ENCODE measurements at places on chromosomes 11 and 22. TPM values are rescaled to one million over a fixed set of nuclear protein-coding genes. Genes with fewer than 3 reads are reported as not detected.

DNA sequence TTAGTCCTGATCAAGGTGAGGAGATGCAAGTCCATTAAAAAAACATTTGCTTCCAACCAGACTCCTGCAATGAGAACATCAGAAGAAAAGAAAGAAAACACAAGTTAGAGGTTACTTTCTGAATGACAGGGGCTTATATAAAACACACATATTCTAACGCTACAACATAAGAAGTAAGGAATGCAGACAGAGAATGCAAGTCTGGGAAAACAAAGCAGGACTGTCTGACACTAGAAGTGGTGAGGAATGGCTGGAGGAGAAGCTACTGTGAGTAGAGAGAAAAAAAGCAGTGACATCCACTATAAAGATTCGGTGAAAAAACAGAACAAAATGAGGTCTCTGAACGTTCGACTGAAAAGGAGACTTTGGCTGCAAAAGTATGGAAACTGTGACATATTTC lies 12.3 kb downstream of the TMEM216 start:
- no peak overlapping the region for H3K4me3 ChIP-seq
- peak overlapping the region; percentile 54 for H3K27ac ChIP-seq
- DNase-seq: no peak

DNA sequence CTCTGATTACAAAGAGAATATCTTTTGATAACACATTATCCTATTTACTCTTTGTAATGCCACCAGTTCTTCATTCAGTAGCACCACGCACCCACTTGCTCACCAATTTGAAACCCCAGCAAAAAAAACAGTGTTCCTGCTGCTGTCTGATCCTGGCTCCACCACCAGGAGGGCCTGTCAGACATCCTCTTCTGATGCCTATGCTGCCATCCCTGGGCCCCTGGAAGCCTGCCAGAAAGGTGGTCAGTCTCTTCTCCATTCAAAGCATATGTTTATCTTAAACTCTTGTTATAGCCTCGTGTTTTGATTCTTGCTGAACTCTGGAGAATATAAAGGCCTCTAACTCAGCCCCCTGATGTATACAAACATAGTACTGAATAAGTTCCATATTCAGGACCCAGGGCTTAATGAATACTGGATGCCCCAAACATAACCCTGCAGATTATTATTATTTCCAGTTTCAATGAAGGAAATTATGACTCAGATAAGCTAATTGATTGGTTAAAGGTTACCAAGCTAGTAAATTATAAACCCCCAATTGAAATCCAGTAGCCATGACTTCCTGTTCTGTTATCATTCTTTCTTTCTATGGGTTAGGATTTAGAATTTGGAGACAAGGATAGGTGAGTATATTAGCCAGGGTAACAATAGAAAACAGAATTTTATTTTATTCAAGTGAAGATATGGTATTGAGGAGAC lies 116.7 kb downstream of the NTM start:
- DNase-seq: no peak
- H3K36me3 ChIP-seq: no peaks in the 10 kb centered on the region
- H3K4me3 ChIP-seq: no peak overlapping the region
- H3K4me1 ChIP-seq: no peaks in the 10 kb centered on the region

- peaks cover 3% of the 10 kb centered on the region for H3K36me3 ChIP-seq
- DNase-seq: no peak
- peak overlapping the region; percentile 79 for H3K27ac ChIP-seq
- no peaks in the 10 kb centered on the region for H3K27me3 ChIP-seq
- H3K4me1 ChIP-seq: peaks cover 59% of the 10 kb centered on the region
- H3K4me3 ChIP-seq: no peak overlapping the region
Observed at GRCh38 chr11:68532727-68533369, 72.3 kb downstream of the PPP6R3 start.

DNA sequence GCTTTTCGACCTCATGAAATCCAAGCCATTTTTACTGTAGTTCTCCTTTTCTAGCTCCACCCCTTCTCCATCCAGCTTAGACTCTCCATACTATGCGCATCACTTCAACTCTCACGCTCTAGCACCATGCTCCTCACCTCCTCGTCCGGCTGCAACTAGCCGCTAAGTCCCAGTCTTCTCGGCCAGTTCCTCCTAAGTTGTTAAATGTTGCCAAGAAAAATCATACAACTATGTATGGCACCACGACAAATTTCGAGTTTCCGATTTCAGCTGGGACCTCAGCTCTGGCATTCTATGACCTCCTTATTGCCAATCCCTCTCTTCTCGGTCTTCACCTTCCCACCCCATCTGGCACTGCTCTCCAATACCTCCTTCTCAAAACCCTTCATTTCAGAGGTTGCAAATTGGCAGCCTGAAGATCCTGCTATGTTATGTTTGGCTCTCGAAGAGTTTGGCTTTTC lies 1.0 kb downstream of the ZNF70 start:
- H3K4me3 ChIP-seq: peak overlapping the region; percentile 94
- H3K27me3 ChIP-seq: no peaks in the 10 kb centered on the region
- no peak overlapping the region for H3K27ac ChIP-seq
- H3K4me1 ChIP-seq: peaks cover 19% of the 10 kb centered on the region
- DNase-seq: no peak
- H3K36me3 ChIP-seq: peaks cover 2% of the 10 kb centered on the region

GRCh38 chr11:71293961-71294782 lies 41.8 kb upstream of the SHANK2 start:
- H3K4me3 ChIP-seq: no peak overlapping the region
- H3K27me3 ChIP-seq: peaks cover 4% of the 10 kb centered on the region
- no peak overlapping the region for H3K27ac ChIP-seq
- DNase-seq: no peak
- H3K4me1 ChIP-seq: no peaks in the 10 kb centered on the region

DNA sequence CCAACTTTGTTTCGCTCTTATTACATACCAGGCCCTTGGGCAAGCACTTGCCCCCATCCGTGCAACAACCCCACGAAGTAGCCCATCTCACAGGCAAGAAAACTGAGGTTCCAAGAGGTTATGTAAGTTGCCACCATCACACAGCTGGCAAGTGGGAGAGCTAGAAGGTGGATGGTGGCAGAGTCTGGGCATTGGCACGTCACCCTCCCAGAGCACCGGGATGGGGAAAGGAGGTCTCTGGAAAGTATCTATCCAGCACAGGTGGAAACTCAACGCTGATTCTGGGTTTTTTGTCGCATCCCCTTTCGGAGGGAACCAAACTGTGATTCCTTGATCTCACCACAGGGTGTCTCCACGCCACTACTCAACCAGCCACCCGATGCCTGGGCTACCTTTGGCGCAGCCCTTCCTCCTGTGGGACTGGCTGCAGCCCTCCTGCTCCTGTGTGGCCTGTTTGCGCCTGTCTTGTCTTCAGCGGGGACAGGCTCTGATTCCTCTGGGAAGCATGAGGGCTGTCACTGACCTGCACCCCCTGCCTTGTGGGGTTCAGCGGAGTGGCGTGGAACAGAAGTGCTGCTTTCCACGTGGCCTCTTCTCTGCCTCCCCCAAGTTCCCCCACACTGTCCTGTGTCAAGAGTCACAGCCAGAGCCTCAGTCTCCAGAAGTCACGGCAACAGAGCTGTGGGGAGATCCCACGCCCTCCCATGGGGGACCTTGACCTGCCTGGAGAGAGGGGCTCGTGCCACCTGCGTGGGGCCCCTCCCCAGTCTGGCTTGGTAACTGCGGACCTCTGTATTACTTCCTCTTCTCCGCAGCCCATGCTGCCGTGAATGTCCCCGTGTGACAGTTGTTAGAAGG lies 34.4 kb upstream of the TRIM29 start:
- H3K27ac ChIP-seq: no peak overlapping the region
- H3K27me3 ChIP-seq: peaks cover 78% of the 10 kb centered on the region
- DNase-seq: peak; percentile 59
- H3K4me1 ChIP-seq: peaks cover 4% of the 10 kb centered on the region
- H3K4me3 ChIP-seq: no peak overlapping the region

DNA sequence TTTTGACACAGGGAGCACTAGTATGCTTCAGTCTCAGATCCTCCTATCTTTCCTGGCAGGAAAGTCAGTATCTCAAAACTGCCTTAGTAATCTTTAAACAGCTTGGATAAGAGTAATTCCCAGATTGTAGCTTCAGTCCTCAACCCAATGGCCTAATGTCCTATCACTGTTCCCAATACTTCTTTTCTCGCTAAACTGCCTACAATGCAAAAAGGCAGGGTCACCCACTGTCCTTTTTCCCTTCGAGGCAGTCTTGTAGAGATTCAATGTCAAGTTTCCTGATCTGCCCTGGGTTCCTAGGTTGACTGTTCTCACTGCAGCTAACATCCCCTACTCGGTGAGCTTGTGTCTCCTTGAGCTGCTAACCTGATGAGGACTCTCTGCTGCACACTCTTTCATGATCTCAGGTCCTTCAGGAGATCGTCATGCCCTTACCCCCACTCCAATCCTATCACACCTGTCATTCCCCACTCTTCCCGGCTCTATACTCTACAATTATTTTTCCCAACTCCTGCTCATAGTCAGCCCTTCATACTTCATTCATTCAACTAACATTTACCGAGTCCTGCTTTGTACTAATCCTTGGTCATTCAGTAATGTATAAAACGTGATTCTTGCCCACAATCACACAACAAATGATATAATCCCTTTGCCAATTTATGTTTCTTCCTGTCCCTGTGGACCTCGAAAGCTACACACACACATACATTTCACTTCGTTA lies 904 bp downstream of the C2CD3 start:
- H3K36me3 ChIP-seq: no peaks in the 10 kb centered on the region
- DNase-seq: no peak
- no peaks in the 10 kb centered on the region for H3K27me3 ChIP-seq
- peaks cover 6% of the 10 kb centered on the region for H3K4me1 ChIP-seq
- no peak overlapping the region for H3K27ac ChIP-seq

DNA sequence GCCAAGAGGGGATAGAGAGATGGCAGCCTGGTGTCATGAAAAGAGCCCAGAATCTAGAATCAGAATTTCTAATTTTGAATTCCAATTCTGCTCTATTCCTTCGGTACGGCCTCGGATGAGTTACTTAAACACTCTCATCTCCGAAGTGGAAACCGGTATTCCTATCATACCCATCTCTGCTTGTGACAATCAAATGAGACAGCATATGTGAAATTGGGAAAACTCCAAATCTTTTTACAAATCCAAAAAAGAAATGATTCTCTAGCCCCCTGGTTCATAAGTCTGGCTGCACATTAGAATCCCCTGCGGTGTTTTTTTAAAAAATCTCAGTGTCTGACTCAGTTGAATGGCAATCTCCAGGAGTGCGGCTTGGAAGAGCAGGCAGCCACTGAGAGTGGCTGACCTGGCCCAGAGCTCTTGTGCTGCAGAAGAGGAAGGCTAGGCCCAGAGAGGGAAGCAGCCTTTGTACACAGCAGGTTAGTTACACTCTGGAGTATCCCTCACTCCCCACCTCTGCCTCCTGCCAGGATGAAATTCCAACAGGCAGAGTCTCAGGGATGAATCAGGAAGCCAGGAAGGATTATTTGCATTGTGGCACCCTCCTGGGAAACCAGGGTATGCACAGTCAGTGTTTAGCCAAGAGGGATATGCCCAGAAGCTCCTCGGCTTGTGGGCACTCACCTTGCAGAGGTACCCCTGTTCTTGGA lies 93.6 kb upstream of the ISX start:
- no peaks in the 10 kb centered on the region for H3K4me1 ChIP-seq
- no peak for DNase-seq
- no peak overlapping the region for H3K27ac ChIP-seq
- no peak overlapping the region for H3K4me3 ChIP-seq

DNA sequence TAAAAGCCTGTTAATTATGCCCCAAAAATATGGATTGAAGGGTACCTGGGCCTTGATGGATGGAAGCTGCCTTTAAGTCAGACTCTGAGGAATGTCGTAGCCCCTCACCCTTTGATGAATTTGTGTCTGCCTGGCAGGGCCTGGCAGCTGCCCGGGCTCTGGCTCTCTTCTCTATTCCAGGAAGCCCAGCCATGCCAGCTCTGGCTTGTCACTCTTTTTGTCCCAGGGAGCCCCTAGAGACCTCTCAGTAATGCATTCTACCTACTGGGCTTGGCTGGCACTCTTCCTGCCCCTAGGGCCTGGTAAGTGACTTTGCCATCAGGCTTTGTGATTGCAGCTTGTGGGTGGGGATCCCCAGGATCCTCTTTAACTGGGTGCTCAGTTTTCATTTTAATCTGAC lies 103.8 kb downstream of the GRIK4 start:
- H3K4me1 ChIP-seq: peaks cover 10% of the 10 kb centered on the region
- DNase-seq: no peak
- H3K27me3 ChIP-seq: peaks cover 16% of the 10 kb centered on the region
- H3K36me3 ChIP-seq: peaks cover 5% of the 10 kb centered on the region

GRCh38 chr11:69752890-69753289 lies 22.3 kb downstream of the FGF4 start:
- H3K36me3 ChIP-seq: no peaks in the 10 kb centered on the region
- no peak for DNase-seq
- peaks cover 6% of the 10 kb centered on the region for H3K27me3 ChIP-seq
- H3K4me1 ChIP-seq: no peaks in the 10 kb centered on the region
- no peak overlapping the region for H3K27ac ChIP-seq
- H3K4me3 ChIP-seq: no peak overlapping the region

GRCh38 chr11:71420455-71421241 lies 27.5 kb downstream of the DHCR7 start:
- H3K27ac ChIP-seq: no peak overlapping the region
- no peak overlapping the region for H3K4me3 ChIP-seq
- no peaks in the 10 kb centered on the region for H3K27me3 ChIP-seq

DNA sequence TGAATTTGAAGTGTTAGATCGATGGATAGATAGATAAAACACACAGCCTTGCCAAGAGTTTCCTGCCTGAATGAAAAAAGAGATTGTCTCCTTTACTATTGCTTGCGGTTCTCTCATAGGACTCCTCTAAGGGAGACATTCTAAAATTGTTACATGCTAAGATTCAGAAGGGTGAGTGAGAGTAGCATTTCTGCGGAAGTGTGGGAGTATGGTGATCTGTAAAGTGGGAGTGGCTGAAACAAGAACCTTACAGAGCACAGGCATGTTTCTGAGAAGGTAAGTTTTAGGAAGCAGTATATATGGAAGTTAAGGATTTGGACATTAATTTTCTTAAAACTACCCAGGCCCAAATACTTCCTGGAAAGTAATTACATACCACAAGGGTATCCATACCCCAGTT lies 139.6 kb downstream of the TRIM44 start:
- H3K36me3 ChIP-seq: no peaks in the 10 kb centered on the region
- no peaks in the 10 kb centered on the region for H3K27me3 ChIP-seq
- no peak overlapping the region for H3K4me3 ChIP-seq
- no peak for DNase-seq

DNA sequence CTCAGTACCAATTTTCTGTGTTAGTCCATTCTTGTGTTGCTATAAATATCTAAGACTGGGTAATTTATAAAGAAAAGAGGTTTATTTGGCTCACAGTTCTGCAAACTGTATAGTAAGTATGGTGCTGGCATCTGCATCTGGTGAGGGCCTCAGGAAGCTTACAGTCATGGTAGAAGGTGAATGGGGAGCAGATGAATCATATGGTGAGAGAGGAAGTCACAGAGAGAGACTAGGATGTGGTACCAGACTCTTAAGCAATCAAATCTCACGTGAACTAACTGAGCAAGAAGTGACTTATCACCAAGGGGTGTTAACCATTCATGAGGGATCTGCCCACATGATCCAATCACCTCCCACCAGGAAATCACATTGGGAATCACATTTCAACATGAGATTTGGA lies 60.8 kb upstream of the ZBED5 start:
- DNase-seq: no peak
- no peaks in the 10 kb centered on the region for H3K27me3 ChIP-seq
- H3K4me1 ChIP-seq: peaks cover 21% of the 10 kb centered on the region
- H3K27ac ChIP-seq: no peak overlapping the region
- H3K4me3 ChIP-seq: no peak overlapping the region
- H3K36me3 ChIP-seq: peaks cover 19% of the 10 kb centered on the region

The KRTAP5-1 gene
- not detected for total RNA-seq

The OR5L2 gene
- not detected for total RNA-seq

The SERGEF gene
- 43.1 TPM for total RNA-seq

The SUSD2 gene
- 0.60 TPM for total RNA-seq

Measured in activated T-cell treated with anti-CD3 and anti-CD28 coated beads, Interleukin-2, amount 50 U/mL, for 72 hours (primary cell).